ENCODE measurements at places on chromosomes 16 and 17. TPM values are rescaled to one million over a fixed set of nuclear protein-coding genes. Genes with fewer than 3 reads are reported as not detected.

The UTS2R gene
- polyA plus RNA-seq, result not detected

The PRSS33 gene
- not detected for polyA plus RNA-seq

The FBXL16 gene
- 9.0 TPM for polyA plus RNA-seq

The NLRC3 gene
- 28.2 TPM for polyA plus RNA-seq

- no peak for DNase-seq
These were observed 230.7 kb downstream of the HS3ST4 start for GRCh38 chr16:25922438-25922837.

- no peak for DNase-seq
These were observed 8.4 kb downstream of the MPRIP start for GRCh38 chr17:17050346-17051345.

GRCh38 chr17:68867759-68868516, 87.3 kb downstream of the ABCA8 start:
- DNase-seq, result no peak

The DHX58 gene
- polyA plus RNA-seq, result 20.9 TPM

DNA sequence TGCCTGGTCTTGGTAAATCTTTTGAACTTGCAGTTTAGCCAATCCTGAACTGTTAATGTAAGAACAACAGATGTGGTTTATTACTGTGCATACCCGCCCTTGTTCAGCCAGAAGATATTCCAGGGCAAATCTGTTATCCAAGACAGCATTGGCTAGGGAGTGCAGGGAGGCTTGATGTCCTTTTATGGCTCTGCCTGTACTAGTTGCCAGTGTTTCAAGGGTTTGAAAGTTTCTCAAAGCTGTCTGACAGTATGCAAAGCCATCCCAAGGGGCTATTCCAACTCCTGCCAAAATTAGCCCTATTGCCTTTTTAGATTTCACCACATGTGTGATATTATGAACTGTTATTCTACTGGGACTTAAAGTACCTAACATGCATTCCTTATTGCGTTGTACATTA, 30.1 kb downstream of the LCMT1 start:
- no peak for DNase-seq

- no peak for DNase-seq
These were observed 624.4 kb upstream of the C16orf82 start for GRCh38 chr16:26442321-26442720.

The MRPS23 gene
- 40.8 TPM for polyA plus RNA-seq
